ENCODE measurements at places on chromosomes 2 and 18. TPM values are rescaled to one million over a fixed set of nuclear protein-coding genes. Genes with fewer than 3 reads are reported as not detected.

The SLC66A3 gene
- total RNA-seq, result 30.4 TPM

The ALPI gene
- total RNA-seq, result not detected

The COL3A1 gene
- total RNA-seq, result 106 TPM

The MROH2A gene
- total RNA-seq, result not detected

The NT5DC4 gene
- total RNA-seq, result not detected

The USP34 gene
- 26.1 TPM for total RNA-seq

The LYG1 gene
- not detected for total RNA-seq

The CPS1 gene
- total RNA-seq, result 6.3 TPM

The NTSR2 gene
- not detected for total RNA-seq

The HNMT gene
- total RNA-seq, result not detected

The MC4R gene
- not detected for total RNA-seq

The TRIM43 gene
- not detected for total RNA-seq

The TAF4B gene
- total RNA-seq, result 3.7 TPM

The RNPEPL1 gene
- 13.6 TPM for total RNA-seq

The GPR155 gene
- total RNA-seq, result 23.3 TPM

The CGREF1 gene
- 29.1 TPM for total RNA-seq

The DYNAP gene
- total RNA-seq, result not detected

The ERMN gene
- not detected for total RNA-seq

The HOXD9 gene
- 2.3 TPM for total RNA-seq

The DAW1 gene
- 8.5 TPM for total RNA-seq

The THSD7B gene
- not detected for total RNA-seq
